ENCODE measurements at places on chromosomes 4 and X. TPM values are rescaled to one million over a fixed set of nuclear protein-coding genes. Genes with fewer than 3 reads are reported as not detected.

The MAGED1 gene
- 89.5 TPM for total RNA-seq

The GYG2 gene
- total RNA-seq: 3.7 TPM

The S100P gene
- 54.2 TPM for total RNA-seq

The F9 gene
- total RNA-seq: not detected

The MID2 gene
- 6.4 TPM for total RNA-seq

The RBMXL3 gene
- not detected for total RNA-seq

The CXorf65 gene
- not detected for total RNA-seq

The IL3RA gene
- total RNA-seq: 0.31 TPM

All from A549 treated with Mapracorat at 1 μM for 4 hours (cell line).